ENCODE measurements at places on chromosomes 4 and X.

DNA sequence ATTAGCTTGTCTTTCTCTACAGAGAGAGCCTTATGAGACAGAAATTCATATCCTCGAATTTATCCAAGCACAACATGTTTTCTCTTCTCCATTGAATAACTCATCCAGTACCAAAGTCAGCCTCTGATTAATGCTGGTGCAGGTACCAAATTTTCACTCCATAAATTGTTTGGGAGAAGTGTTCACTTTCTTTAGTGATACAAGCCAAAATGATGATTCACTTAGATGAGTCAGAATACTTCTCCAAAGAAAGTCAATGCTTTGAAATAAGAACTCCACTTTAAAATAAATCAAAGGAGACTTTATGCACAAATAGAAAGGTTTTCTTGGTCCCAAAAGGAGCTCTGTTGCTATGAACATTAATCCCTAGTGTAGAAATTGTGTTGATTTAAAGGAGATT lies 60.2 kb downstream of the MAOB start:
- DNase-seq: no peak

DNA sequence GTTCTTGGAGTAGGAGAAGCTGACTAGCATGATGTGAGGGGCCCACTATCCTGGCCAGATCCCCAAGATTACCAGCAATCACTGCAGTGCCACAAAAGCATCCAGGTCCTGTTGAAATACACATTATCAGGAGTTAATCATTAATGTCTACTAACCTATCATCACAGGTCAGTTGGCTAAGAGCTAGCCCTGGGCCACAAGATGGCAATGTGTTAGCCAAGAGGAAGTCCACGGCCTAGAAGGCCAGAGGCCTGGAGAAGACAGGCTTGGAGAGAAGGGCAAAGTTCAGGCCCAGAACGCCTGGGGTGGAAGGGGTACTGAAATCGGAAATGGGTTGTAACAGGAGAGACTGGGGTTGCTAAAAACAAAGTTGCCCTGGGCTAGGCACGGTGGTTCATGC lies 19.9 kb upstream of the KIAA1210 start:
- no peak for DNase-seq

- DNase-seq: no peak
These were observed 25.7 kb downstream of the ARL9 start for GRCh38 chr4:56531149-56531770.

DNA sequence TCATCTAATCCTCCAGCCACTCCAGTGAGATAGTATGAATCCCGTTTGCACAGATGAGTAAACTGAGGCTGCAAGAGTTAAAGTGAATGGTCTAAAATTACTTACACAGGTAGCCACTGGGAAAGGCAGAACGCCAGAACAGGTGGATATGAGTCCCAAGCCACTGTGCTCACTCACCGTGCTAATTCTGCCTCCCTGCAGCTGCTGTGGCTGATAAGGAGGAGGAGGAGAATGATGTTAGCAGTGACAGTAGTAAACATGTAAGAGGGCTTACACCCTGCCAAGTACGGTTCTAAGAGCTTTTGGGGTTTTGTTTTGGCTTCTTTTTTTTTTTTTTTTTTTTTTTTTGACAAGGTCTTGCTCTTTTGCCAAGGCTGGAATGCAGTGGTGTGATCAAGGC lies 90.5 kb upstream of the PRPS2 start:
- no peak for DNase-seq

GRCh38 chrX:39645178-39645895 lies 452.4 kb downstream of the BCOR start:
- peak; percentile 19 for DNase-seq

Data from T1000 (cell line).